ENCODE measurements at places on chromosomes 5 and 9. TPM values are rescaled to one million over a fixed set of nuclear protein-coding genes. Genes with fewer than 3 reads are reported as not detected.

- DNase-seq: no peak
These were observed 192.7 kb downstream of the DAB2IP start for GRCh38 chr9:121844098-121844497.

DNA sequence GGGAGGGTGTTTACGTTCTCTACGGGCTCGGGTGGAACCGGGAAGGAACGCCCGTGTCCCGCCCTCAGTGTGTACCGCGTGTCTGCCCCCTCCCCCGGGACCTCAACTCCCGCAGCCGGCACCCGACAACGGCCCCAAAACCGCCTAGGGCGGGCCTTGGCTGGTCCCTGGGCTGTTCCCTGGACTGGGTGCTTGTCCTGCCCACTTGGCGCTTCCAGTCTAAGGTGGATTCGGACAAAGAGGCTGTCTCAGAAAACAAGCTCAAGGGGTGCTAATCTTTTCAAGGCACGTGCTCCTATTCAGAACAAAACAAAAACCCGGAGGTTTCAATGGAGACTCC is 379 bp upstream of the CLK4 start:
- no peak for DNase-seq

The SPATA31C1 gene
- total RNA-seq: not detected

DNA sequence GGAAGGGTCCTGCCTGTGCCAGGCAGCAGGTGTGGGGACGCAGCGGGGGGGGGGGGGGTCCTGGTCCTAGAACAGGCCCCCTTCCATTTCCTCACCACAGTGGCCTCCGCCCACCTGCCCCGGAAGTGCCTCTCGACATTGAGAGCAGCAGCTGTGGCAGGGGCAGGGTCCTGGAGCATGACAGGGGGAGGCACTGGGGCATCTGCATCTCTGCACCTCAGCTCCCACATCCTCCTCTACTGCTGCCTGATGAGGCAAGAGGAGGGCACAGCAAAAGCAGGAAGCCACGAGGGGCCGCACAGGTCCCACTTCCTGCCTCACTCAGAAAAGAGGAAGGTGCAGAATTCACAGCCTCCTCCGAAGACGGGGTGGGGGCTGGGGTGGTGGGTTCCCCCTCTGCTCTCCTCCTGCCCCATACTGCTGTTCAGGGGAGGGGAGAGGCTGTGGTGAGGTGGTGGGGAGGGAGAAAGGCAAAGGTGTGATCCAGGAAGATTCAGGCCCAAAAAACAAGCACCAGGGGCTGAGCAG is 14.8 kb downstream of the AKNA start:
- no peak for DNase-seq

DNA sequence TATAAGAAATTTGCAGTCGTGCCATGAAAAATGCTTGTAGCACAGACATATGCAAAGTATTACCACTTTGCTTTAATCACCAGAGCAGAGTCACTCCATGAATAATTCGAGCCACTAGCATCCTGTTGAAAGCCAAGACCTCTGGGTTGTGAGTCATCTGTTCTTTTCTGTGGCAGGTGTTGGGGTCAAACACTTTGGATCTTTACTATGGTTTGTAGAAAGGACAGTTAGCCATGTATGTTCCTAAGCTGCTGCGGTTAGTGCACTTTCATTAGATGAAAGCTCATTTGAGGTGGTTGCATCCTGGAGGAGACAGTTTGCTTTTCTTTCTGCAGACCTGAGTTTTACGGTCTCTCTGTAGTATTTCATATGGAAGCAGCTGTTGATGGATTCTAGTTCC is 223.7 kb downstream of the DMRT2 start:
- DNase-seq: no peak

DNA sequence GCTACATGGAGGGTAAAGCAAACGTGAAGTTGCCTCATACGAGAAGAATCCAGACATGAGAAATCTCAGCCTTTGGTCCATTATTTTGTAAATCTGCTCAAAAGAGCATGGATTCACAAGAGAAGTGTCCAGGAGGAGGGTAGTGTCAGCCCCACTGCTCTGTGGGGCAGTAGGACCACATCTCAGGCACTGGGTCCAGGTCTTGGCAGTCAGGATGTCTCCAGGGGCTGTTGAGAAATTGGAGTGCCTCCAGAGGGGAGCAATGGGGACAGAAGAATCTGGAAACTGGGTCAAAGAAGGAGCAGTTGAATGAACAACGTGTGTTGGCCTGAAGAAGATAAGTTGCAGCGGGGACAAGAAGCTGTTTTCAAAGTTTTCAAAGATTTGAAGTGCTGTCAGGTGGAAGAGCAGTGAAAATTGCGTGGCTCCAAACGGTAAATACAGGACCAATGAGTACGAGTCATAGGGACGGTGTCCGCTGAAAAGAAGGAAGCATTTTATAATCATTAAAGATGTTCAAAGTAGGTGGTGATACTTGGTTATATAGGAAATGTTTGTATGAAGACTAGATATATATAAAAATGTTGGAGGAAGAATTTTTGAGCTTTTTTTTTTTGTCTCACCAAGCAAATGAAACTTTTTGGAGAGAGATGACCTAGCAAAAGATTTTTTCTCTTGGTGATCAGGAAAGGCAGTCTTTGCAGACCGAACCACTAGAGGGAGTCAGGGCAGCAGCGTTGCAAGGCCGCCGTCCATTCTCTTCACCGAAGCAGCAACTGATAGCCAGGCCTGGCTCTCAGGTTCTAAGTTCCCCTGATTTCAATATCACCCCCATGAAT is 57.1 kb upstream of the ZBED3 start:
- DNase-seq: peak; percentile 69

The GRM6 gene
- not detected for total RNA-seq

The PKN3 gene
- total RNA-seq: 7.0 TPM

GRCh38 chr9:130893341-130894101 is 3.1 kb downstream of the QRFP start:
- no peak for DNase-seq

The CATSPER3 gene
- 0.44 TPM for total RNA-seq

Measured in breast epithelium (tissue), 4 donors.